ENCODE measurements at places on chromosomes 3 and 15. TPM values are rescaled to one million over a fixed set of nuclear protein-coding genes. Genes with fewer than 3 reads are reported as not detected.

Gene PSMD6
- polyA plus RNA-seq = 78.5 TPM

Gene KIF7
- 5.7 TPM for polyA plus RNA-seq

Gene TEX55
- not detected for polyA plus RNA-seq

Gene ST8SIA2
- polyA plus RNA-seq = 15.6 TPM

Gene GPR15
- not detected for polyA plus RNA-seq

Gene UTS2B
- polyA plus RNA-seq = 0.14 TPM

Gene MAP1A
- 28.3 TPM for polyA plus RNA-seq

Gene QRICH1
- 49.8 TPM for polyA plus RNA-seq

Gene LRRC2
- 5.2 TPM for polyA plus RNA-seq

Gene RPP25
- polyA plus RNA-seq = 0.75 TPM

Gene CCDC39
- 2.7 TPM for polyA plus RNA-seq

Gene COL7A1
- 6.4 TPM for polyA plus RNA-seq

Gene RAB11A
- polyA plus RNA-seq = 149 TPM

Gene CORO2B
- 4.4 TPM for polyA plus RNA-seq

Gene LDHAL6B
- polyA plus RNA-seq = 0.14 TPM

Gene SLC22A14
- polyA plus RNA-seq = 0.39 TPM

Gene FETUB
- polyA plus RNA-seq = not detected

Gene TMC3
- 0.08 TPM for polyA plus RNA-seq

Gene SPINT1
- polyA plus RNA-seq = 0.49 TPM

Gene RAD18
- 4.7 TPM for polyA plus RNA-seq

Gene POPDC2
- 38.2 TPM for polyA plus RNA-seq

Gene PEX5L
- polyA plus RNA-seq = 0.39 TPM

Gene GNAI2
- polyA plus RNA-seq = 158 TPM

Gene UPK1B
- 0.11 TPM for polyA plus RNA-seq

Gene PLSCR4
- 13.1 TPM for polyA plus RNA-seq
